PC-9 (cell line): ENCODE measurements at places on chromosomes 5 and 9. TPM values are rescaled to one million over a fixed set of nuclear protein-coding genes. Genes with fewer than 3 reads are reported as not detected.

DNA sequence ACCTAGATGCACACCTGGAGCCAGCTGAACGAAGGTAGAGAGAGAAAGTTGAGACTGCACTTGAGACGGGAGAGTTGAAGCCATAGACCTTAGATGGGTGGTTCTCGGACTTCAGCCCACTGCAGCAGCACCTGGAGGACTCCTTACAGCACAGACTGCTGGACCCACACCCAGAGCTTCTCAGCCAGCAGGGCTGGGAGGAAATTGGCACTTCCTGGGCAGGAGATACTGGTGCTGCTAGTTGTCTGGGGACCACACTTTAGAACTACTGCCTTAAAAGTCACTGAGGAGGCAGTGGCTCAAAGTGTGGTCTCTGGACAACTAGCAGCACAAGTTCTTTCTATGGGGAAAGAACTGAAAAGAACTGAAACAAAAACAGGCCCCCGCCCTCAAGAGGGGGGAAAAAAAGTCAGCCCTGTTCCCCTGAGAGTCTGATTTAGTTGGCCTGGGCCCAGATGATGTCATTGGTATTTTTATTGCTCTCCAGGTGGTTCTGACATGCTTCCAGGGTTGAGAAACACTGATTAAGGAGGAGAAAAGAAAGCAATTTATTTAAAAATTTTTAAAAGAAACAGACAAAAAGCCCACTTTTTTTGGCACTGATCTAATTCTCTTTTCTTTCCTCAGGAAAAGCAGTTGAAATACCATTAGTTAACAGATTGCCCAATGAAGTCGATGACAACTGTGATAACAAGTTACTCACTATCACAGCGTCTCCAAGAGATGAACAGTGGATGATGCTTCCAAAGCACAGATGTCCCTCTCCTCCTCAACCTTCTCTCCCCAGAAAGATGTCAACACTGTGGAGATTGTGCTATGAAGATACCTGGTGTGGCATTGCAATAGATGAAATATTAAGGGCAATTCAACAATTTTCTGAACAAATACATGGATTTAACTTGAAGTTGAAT lies 73.6 kb upstream of the ADAMTS16 start:
- DNase-seq = no peak

GRCh38 chr5:68329554-68330255 lies 114.1 kb downstream of the PIK3R1 start:
- no peak for DNase-seq

GRCh38 chr5:163695830-163696578 lies 190.6 kb downstream of the MAT2B start:
- DNase-seq = peak; percentile 19

DNA sequence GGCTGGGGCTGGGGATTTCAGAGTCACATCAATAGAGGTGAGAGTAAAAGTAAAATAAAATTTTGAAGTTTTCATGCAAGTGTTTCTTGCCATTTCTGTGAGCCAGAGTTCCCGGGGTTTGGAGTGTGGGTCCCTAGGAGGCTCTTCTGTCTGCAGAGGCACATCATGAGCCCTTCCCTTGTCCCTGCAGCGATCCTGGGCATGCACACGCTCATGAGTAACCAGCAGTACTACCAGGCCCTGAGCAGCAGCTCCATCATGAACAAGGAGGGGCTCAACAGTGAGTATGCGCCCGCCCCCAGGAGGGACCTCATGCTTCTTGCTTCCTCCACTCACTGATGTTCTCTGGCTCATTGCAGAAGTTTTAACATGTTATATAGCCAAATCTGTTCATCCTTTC lies 61.1 kb downstream of the TMOD1 start:
- DNase-seq = no peak

DNA sequence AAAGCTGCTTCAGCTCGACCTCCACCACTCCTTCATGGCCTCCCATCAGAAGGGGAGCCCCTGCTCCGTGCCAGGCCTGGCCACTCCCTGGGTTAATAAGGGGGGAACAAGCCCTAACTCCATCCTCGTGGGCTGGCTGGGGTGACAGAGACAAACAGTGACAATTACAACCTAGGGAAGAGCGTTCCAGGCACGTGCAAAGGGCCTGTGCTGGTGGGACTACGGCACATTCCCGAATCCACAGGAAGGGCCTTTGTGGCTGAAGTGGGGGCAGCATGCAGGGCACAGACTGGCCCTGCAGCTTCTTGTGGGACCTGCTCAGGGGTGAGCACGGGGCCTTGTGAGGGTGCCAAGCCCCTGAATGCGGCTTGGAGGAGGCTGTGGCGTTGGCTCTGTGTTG lies 157.4 kb downstream of the C9orf50 start:
- DNase-seq = no peak

- peak; percentile 33 for DNase-seq
Observed at GRCh38 chr5:40483316-40483715, 196.4 kb upstream of the PTGER4 start.

GRCh38 chr5:81778642-81779041 lies 27.7 kb upstream of the SSBP2 start:
- DNase-seq = no peak

DNA sequence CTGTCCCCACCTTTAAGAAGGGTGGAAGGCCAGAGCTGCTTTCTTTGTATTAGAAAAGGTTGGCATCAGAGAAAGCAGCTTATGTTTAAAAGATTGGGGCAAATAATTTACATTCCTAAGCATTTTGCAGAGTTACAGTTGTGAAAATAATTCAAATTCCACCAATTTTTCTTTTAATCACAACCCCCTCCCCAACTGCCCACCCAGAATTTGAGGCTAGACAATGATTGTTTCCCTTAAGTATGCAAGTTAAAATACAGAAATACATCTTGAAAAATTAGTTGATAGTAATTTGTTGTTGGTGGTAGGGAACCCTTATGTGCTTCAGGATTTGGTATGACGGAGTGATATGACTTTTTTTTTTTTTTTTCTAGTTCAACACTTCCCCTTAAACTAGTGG lies 133.0 kb downstream of the ZSWIM6 start:
- no peak for DNase-seq

The CDX1 gene
- not detected in 2 replicates for total RNA-seq

DNA sequence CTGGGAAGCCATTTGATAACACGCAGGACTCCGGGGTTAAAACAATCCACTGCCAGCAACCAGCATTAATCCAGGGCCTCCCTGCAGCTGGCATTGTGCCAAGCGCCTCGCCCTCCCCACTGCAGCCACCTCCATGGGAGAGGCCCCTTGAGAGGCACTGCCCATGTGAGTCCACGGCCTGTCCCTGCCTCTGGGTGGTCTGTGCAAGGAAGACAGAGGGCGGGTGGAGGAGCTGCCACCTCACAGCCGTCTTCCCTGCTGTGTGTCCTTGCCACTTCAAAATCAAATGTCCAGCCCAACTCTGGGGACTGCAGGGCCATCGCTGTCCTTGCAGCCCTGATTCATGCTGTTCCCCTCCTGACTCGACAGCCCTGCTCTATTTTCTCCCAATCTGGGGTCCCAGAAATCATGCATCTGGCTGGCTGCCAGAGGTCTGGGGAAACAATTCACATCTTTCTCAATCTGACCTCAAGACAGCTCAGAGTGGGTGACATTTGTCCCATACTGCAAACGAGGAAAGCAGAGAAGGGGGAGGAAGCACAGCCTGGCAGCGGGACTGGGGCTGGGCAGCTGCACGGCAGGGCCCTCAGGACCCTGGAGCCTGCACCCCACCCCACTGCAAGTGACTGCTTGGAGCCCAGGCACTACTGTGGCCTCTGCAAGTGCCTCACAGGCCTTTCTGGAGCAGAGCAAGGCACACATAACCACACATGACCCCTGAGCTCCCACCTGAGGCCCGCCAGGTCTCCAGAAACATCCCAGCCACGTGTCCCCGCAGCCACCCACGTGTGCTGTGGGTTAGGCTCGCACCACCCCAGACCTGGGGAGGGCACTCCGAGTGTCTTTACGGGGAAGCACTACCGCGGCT lies 15.7 kb downstream of the BRD3OS start:
- DNase-seq = no peak

DNA sequence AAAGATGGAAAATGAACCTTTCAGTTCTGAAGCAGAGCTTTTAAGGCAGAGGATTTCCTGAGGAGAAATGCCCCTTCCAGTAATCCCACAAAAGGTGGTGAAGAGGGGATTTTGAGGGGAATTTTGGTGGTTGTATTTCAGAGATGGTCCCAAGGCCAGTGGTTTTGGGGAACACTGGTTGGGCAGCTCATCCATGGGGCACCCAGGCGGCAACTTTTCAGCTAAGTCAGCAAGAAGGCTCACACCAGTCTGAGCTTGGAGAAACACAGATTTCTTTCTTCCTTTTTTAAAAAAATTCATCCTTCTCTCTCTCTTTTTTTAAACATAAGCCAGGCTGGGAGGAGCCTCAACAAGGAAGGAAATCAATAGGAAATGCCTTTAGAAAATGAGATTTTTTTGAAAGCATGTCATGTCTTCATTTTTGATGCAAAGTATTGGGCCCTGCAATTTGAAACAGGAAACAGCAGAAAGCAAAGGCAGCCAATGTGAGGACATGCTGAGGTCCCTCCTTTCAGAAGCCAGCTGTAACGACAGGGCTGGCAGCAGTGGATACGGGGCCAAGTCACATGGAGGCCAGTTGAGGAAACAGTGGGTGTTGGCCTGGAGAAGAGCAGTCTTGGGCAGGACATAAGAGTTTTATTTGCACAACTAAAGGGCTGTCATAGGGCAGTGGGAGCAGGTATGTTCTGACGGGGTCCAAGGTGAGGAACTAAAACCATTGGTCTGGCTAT lies 155.3 kb upstream of the KLF4 start:
- no peak for DNase-seq

DNA sequence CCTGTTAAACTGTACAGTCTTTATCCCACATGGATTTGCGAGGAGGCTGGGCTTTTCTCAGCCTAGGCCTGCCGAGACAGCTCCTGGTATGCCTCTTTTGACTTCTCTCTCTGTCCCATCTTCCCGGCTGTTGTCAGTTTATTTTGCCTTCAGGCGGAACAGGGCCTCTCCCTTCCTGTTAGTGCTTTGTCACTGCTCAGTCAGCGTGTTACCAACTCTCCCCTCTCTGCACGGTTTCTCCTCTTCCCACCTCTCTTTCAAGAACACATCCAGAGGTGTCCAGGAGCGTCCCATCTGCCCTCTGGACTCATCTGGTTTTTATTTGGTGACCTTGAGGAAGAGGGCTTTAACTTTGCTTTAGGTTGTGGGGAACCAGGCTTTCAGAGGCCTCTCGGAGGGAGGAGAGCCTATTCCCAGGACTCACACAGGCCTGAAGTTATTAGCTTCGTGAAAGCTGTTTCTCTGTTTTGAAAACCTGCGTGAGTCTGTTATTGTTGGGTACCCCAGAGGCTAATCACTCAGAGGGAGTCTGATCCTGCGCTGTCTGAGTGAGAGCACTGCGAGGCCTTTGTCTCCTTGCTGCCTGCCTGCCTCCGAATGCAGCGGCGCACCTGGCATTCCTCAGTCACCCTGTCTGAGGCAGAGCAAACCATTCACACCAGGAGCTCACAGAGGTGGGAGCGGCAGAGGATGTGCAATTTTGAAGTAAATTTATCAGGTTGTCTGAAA lies 234.4 kb upstream of the MPDZ start:
- no peak for DNase-seq

The RAD50 gene
- total RNA-seq = 33.9 and 42.2 TPM in 2 replicates

The PCDHGA1 gene
- total RNA-seq = 0.07 TPM in 1 of 2 replicates, not detected in the other

GRCh38 chr5:4584982-4585381 lies 555.1 kb upstream of the ADAMTS16 start:
- no peak for DNase-seq

GRCh38 chr5:172412724-172413286 lies 41.5 kb downstream of the SH3PXD2B start:
- DNase-seq = peak; percentile 80

- no peak for DNase-seq
Observed at GRCh38 chr9:99573886-99574285, 247.8 kb upstream of the NR4A3 start.

DNA sequence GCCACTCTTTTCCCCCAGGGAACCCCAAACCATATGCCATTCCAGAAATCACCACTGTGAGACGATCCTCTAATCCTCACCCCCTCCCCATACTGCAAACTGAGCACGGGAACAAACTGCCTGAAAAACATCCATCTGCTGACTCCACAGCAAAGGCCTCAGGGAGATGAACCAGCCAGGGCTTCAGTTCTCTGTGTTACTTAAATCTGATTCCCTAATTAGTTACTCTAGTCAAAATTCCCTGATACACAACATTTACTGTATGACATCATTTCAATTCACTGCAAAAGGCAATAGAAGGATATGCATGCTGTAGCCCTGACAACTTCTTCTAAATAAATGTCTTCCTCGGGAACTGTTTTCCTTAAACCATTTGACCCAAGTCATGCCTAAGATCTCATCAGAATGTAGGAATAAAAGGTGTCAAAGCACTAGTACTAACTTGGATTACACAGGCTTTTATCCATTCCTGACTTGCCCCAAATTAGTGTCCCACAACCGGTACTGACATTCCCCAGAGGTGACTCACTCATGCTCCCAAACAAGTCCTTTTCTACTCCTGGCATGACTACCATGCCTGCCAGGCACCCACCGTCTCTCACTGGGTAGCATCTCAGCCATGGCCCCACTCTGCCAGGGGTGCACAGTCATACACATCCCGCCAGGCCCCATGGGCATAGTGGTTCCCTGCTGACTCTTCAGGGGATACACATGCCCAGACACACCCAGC lies 35.0 kb downstream of the MTX3 start:
- peak; percentile 57 for DNase-seq

DNA sequence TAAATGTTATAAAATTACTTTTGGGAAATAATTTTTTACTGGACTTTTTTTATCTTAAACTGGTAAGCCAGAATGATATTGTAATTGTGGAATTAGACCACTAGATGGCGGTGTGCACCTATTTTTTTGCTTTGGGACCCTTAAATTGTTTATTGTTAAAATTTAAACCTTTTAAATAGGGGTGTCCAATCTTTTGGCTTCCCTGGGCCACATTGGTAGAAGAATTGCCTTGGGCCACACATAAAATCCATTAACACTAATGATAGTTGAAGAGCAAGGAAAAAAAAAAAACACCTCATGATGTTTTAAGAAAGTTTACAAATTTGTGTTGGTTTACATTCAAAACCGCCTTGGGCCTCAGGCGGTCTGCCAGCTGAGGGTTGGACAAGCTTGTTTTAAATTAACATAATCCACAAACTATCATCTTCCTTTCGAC lies 28.4 kb upstream of the GADD45G start:
- no peak for DNase-seq

GRCh38 chr5:162607879-162608278 lies 540.3 kb downstream of the GABRG2 start:
- DNase-seq = no peak

The ARL14EPL gene
- total RNA-seq = 0.37 TPM in 1 of 2 replicates, not detected in the other

- no peak for DNase-seq
Observed at GRCh38 chr9:133029994-133030316, 842 bp upstream of the GTF3C5 start.

DNA sequence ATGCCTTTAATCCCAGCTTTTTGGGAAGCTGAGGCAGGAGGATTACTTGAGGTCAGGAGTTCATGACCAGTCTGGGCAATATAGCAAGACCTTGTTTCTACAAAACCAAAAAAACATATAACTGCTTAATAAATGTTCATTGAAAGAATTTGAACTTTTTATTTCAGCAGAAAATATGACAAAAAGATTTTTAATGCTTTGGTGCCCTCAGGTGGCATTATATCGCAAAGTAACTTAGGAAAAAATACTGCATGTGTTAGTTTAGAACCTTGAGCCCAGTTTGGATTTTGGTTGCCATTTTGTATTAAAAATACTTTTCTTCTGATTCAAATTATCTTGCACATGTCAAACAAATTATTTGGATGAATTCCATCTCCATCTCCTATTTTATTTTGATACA lies 103.2 kb downstream of the GPBP1 start:
- no peak for DNase-seq

The TMC1 gene
- 5.5 and 9.0 TPM in 2 replicates for total RNA-seq

The GRIA1 gene
- not detected in 2 replicates for total RNA-seq
